ENCODE measurements at places on chromosomes 13 and 19.

DNA sequence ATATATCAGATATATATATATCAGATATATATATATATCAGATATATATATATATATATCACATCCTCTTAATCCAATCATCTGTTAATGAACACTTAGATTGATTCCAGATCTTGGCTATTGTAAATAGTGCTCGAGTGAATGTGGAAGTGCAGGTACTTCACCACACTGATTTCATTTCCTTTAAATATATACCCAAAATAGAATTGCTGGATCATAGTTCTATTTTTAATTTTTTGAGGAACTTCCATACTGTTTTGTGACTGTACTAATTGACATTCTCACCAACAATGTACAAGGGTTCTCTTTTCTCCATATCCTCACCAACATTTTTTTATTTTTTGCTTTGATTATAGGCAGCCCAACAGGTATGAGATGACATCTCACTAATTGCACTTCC is 277.5 kb downstream of the NHLRC3 start:
- no peak for DNase-seq

DNA sequence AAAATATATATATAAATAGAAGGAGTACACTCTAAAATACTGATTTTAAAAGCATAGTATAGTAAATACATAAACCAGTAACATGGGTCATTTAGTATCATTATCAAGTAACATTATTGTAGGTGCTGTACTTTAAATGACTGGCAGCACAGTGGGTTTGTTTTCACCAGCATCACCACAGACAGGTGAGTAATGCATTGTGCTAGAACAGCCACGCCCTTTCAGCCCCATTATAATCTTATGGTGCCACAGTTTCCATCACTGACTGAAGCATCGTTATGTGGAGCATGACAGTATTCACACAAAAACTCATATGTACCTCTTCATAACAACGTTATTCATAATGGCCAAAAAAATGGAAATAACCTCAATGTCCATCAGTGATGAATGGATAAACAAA is 88.3 kb downstream of the DHRS12 start:
- DNase-seq = no peak

- DNase-seq = no peak
Observed at GRCh38 chr13:90950160-90950559, 397.3 kb upstream of the MIR17HG start.

- DNase-seq = no peak
Observed at GRCh38 chr13:112469071-112469745, 93.1 kb downstream of the SPACA7 start.

DNA sequence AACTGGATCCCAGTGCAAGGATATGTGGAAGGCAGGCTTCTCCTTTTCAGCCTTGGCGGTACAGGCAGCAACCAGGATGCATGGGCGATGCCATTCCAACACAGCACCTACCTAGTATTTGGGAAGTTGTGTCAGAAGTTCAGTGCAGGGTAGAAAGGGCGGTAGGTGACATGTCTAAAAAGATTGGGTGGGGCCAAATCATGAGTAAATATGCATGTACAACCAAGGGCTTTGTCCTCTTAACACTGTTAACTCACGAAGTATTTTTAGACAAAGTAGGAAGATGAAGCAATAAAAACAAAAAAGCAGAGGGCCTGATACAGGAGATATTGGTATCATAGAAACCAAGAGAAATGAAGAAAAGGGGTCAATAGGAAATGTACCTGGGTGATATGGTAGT is 392.1 kb downstream of the MYO16 start:
- no peak for DNase-seq

GRCh38 chr19:40266912-40267600 is 18.1 kb downstream of the AKT2 start:
- no peak for DNase-seq

All from fibroblast of the conjunctiva (primary cell).